ENCODE measurements at places on chromosomes 3 and 15.

GRCh38 chr15:20351448-20351971 lies 190.1 kb downstream of the GOLGA6L6 start:
- no peak for DNase-seq

GRCh38 chr3:99862208-99862607 lies 44.5 kb downstream of the CMSS1 start:
- DNase-seq: no peak

DNA sequence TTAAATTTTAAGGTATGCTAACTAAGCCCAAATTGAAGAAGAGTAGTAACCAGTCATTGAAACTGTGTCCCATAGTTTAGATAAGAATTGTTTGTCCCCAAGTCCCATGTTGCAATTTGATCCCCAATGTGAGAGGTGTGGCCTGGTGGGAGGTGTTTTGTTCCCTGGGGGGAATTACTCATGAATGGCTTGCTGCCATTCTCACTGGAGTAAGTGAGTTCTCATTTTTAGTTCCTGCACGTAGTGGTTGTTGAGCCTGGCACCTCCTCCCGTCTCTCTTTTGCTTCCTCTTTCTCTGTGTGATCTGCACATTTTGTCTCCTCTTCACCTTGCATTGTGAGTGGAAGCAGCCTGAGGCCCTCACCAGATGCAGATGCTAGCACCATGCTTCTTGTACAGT lies 1271.0 kb downstream of the NSUN3 start:
- no peak for DNase-seq

- peak; percentile 44 for DNase-seq
These were observed 17.3 kb downstream of the KPNA1 start for GRCh38 chr3:122497425-122497824.

DNA sequence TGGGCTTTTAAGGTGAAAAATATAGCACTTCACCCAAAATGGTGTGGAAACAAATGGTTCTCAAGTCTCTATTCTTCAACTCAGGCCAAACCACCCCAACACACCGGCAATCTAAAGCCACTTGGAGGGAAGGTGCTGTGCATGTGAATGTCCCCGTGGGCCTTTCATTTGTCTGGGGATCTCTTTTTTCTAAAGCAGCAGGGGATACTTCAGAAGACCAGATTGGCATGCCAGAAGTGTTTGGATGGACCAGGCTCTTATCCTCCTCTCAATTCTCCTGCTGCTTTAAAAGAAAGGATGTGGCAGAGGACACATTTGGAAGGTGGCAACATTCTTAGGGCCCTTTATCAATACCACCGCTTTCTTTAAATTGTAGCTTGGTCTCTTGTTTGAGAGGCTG lies 193.1 kb downstream of the MEIS2 start:
- DNase-seq: no peak

DNA sequence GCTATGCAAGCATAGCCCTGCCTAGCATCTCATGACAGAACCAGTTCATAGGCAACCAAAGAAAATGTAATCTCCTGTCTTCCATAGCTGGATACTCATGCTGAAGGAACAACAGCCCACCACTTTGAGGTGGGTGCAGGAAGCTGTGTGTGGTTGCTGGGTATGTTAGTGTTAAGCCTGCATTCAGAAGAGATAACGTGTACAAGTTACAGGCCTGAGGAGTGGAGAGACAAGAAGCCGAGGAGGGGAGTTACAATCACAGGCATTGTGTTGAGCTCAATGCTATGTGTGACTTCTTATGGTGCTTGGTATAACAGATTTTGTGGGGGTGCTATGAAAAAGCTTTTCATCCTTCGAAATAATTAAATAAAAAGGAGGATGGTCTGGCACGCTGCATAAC lies 42.8 kb upstream of the SECISBP2L start:
- DNase-seq: no peak

DNA sequence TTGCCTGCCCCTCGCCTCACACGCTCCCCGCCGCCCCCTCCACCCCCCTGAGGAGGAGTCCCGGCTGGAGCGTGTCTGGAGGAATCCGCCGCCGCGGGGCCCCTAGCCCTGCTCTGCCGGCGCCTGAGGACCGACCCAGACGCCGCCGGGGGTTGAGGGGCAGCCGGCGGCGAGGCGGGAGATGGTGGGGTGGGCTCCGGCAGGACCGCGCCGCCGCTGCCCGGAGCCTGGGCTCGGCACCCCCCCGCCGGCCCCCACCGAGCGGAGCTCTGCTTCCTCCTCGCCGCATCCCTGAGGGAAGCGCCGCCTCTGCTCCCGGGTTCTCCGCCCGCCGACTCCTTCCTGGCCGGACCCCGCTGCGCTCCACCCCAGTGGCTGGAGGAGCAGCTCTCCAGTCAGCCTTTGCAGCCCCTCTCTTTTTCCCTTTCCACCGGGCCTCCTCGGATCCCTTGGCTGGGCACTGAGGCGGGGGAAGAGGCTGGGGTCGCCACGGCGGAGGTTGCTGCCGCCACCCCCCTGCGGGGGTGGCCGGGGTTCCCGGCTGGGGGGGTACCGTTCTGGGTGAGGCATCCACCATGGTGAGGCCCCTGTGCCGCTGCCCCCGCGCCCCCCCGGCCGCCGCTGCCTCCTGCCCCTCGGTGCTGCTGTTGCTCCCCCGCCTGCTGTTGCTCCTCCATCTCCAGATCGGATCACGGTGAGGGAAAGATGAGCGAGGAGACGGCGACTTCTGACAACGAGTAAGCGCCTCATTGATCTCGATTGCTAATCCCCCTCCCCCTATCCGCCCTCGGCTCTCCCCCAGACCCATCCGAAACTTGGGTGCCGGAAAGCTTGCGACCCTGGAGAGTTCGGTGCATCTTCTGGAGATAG lies at the start of gene SPRED1:
SPRED1 (plus strand) TSS at position 356 of the 870 bp plus-strand sequence; CDS start at position 706, 350 bp downstream.
- DNase-seq: peak; percentile 23

GRCh38 chr3:104032283-104032682 lies 1334.4 kb upstream of the ALCAM start:
- DNase-seq: no peak

GRCh38 chr3:39812537-39812936 lies 3.1 kb downstream of the MYRIP start:
- DNase-seq: no peak

DNA sequence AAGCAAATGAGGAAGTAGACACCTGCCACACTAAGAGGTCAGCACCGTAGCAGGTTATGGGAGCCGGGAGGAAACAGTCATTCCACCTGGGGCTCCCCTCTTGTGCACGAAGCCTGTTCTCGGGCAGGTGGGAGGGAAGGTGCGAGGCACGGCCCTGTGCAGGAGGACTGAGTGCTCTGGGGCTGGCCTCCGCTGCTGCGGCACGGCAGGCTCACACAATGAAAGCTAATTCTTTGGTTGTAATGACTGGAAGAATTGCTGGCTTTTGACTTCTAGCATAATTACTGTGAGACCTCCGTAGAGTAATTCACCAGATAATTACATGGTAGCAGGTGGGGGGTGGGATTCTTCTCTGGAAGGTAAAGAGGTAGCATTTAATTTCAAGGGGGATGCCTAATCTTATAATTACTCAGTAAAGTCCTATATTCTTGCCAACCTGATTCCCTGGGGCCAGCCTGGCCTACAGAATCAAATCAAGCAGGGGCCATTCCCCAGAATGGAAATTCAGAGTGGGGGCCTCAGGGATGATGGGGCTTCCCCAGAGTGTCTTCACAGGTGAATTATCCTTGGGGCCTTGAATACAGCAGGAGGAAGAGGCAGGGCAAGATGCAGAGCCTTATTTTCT lies 129.1 kb downstream of the TPRA1 start:
- DNase-seq: no peak

GRCh38 chr3:125128861-125129501 lies 73.2 kb upstream of the HEG1 start:
- no peak for DNase-seq

GRCh38 chr3:187966636-187967406 lies 187.1 kb upstream of the LPP start:
- no peak for DNase-seq

GRCh38 chr3:114370537-114371174 lies 76.8 kb downstream of the TIGIT start:
- no peak for DNase-seq
